ENCODE measurements at places on chromosomes 4 and X.
A peak's percentile ranks its signal among the peaks of the same experiment; 100 is the strongest.

DNA sequence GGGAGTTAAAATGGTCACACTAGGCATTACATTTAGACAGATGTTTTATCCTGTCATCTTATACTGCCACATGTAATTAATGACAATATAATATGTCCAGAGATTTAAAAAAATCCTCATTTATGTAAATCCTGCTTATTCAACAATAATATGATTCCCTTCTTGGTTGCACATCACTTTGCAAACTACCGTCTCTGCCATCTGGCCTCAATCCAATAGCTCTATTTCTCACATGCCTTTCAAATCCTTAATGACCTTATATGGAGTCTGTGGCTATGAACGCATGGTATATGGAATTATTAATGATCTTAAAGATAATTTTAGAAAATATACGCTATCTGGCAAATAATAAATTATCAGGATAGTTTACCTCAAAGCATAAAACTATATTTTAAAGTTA lies 144.5 kb downstream of the NPNT start:
- DNase-seq: no peak

DNA sequence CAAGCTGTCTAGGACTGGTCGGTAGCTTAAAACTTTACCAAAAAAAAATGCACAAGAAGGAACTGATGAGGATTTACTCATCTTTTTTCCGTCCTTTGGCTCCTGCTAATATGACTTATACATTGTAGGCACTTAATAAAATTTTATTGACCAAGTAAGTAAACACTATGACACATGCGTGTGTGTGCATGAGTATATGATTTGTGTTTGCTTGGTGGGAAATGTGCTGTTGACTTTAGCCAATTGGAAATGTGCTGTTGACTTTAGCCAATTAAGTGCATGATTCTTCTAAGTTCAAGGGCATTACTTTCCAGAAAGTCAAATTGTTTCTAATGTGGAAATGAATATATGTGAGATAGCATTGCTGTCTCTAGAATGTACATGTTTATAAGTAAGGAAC lies 78.3 kb downstream of the FIP1L1 start:
- no peak for DNase-seq

DNA sequence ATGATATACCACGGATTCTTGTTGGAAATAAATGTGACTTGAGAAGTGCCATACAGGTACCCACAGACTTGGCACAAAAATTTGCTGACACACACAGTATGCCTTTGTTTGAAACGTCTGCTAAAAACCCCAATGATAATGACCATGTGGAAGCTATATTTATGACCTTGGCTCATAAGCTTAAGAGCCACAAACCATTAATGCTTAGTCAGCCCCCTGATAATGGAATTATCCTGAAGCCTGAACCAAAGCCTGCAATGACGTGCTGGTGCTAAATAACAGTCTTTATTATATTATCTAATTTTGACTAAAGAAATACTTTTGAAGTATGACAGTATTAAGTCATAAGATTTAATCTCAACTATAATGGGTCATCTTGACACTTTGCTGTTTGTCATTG lies 18.9 kb downstream of the RAB33B start:
- no peak for DNase-seq

- DNase-seq: peak; percentile 23
These were observed 242.4 kb downstream of the FRAS1 start for GRCh38 chr4:78299565-78299972.

DNA sequence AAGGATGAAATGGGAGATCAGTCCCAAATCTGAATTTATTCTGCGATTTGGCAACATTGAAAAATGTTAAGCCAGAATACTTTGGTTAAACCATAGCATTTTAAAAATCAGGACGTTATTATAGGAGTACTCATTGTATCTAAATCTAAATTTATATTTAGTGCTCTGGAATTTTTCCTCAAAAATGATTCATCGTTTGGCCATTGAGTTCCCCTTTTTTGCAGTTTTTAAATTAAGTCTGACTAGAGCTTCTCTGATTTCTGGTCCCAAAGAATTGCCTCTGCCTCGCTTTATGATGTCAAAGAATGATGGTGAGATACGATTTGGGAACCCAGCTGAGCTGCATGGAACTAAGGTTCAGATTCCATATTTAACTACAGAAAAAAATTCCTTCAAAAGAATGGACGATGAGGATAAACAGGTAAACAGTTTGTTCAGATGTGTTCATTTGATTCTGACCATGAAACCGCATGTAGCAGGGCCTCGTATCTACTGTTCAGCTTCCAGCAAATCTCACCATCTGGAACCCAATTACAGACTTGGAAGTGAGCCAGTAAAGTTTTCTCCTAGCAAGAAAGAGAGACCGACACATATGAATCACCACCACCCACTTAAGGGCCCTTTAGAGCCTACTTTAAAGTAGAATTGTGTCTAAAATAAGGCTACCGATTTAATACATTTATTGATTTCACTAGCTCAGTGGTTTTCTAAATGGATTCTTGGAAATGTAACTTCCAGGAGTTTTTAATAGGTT lies 75.6 kb downstream of the REPS2 start:
- no peak for DNase-seq

GRCh38 chr4:31058656-31059055 lies 338.5 kb downstream of the PCDH7 start:
- DNase-seq: no peak

DNA sequence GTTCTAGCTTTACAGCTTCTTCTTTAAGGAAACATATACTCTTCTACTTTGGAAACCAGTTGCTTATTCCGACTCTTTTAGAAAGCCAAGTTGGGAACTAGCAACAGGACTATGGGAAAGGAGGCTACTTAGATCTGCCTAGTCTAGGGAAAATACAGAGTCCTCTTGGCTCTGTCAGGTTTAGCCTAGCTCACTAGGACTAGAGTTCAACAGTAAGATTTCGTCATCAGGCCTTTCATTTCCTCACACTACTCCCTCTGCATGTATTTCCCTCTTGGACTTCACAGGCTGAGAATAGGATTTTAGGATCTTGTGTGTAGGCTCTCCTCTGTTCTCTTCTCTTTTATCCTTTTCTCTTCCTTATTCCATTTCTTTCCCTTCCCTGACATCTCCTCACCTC lies 409.8 kb downstream of the AR start:
- DNase-seq: no peak

- no peak for DNase-seq
These were observed 405.0 kb downstream of the BCOR start for GRCh38 chrX:39692796-39693195.

All from GM12878 (cell line).